ENCODE measurements at places on chromosomes 1 and 21.

DNA sequence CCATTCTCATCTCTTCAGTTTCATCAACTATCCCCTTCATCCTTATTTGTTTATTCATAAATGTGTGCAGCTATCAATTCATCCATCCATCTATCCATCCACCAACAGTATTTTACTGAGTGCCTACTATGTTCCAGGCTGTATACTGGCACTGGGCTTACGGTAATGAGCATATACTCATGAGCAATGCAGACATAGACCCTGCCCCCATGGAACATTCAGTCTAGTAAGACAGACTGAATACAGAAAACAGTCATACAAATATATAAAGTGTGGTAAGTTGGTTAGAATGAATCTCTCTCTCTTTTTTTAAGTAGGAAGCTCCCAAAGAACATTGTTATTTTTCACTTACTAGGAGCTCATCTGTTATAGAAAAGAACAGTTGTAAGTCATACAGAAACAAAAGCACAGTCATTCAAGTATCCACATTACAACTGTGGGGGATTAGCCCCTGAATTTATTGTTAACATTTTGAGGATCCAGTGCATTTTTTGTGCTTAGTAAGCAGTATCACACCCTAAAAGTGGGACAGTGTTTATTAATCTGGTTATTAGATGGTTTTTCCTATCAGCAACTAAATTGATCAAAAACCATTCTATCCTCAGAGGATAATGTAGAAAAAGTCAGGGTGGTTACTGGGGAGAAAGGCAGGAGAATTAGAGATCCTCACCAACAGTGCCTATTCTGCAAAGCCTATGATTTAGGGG is 3.6 kb downstream of the SLC16A4 start:
- no peak for DNase-seq

GRCh38 chr1:11802973-11803885 is 2.5 kb downstream of the MTHFR start:
- peak; percentile 10 for DNase-seq

- DNase-seq: no peak
Measured at GRCh38 chr1:58780411-58780810, 3.4 kb downstream of the JUN start.

- DNase-seq: no peak
Measured at GRCh38 chr1:172870901-172871606, 179.7 kb downstream of the TNFSF18 start.

GRCh38 chr1:19251305-19252196 is at the start of the genes EMC1 and MRTO4:
Gene EMC1 (minus strand): TSS chr1:19251524. CDS start chr1:19251509, 15 bp downstream.
Gene MRTO4 (plus strand): TSS chr1:19251805. CDS start chr1:19251836, 31 bp downstream.
- DNase-seq: peak; percentile 45

- no peak for DNase-seq
Measured at GRCh38 chr1:82377201-82377884, 576.6 kb downstream of the ADGRL2 start.

DNA sequence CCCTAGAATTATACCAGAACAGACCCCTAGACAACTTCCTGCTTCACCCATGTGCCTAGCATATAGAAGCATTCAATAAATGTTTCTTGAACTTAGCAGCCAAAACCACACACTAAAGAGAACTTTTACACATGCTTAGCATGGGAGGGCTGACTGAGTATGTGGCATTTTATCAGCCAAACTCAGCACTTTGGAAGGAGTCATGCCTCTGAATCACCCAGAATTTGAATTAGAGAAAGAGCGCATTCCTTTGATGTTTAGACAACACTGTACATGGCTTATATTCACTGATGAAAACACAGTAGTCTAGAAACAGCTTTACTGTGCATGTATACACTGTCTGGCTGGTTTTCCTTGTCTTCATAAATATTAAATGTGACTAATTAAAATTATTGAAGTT is 26.1 kb downstream of the SPAG17 start:
- no peak for DNase-seq

DNA sequence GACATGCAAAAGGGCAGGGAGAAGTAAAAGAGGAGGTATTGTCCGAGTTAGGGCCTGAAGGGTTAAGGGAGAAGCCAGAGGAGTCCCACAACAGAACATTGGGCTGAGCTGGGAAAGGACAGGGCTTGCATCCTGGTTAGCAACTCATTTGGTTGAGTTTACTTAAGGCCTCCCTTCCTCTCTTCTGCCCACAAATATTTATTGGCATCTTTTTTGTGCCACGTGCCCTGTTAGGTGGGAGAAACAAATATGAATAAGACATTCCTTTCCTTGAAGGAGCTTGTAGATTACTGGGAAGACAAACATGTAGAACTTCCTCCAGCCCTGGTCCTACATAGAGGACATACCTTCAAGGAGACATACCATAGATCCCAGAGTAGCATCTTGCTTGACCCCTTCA is 53.0 kb upstream of the PRELP start:
- no peak for DNase-seq

- DNase-seq: no peak
Measured at GRCh38 chr1:14570514-14570913, 28.0 kb upstream of the KAZN start.
